ENCODE measurements at places on chromosomes 12 and 14.
A peak's percentile ranks its signal among the peaks of the same experiment; 100 is the strongest.

GRCh38 chr12:1592444-1593173 lies 1.8 kb downstream of the FBXL14 start:
- DNase-seq = no peak

DNA sequence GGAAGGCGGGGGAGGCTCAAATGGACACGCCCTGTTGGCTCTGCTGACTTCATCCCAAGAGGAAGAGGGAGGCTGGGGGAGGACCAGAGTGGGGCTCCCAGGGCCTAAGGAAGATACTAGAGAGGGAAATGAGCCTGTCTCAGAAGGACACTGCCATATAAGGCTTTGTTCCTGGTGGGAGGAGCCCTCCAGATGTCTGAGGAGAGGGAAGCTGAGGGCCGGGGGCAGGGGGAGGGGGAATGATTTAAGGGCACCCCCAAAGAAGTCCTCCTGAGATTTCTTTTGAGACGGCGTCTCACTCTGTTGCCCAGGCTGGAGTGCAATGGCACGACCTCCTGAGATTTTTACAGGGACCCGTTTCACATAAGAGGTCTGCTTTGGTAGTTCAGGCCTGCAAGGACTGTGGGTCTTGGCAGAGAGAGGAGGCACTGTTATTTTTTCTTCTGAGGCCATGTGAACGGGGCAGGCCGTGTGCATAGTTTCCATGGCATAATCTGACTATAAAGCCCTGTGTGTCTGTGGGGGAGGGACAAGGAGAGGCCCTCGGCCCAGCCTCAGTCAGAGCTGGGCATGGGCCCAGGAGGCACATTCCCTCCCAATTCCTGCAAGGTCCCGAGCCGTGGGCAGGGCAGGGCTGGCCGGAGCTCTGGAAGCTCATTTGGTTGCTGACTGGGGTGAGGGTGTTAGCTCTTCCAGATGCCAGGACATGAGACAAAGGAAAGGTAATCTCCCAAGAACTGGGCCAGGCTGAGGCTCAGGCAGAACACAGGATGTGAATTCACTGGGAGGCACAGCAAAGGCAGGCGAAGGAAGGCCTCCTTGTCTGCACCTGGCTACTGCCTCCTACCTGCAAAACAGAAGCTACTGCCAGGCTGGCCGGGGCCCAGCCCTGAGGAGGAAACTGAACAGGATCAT lies 22.2 kb upstream of the PLEKHG3 start:
- peak; percentile 96 for DNase-seq

DNA sequence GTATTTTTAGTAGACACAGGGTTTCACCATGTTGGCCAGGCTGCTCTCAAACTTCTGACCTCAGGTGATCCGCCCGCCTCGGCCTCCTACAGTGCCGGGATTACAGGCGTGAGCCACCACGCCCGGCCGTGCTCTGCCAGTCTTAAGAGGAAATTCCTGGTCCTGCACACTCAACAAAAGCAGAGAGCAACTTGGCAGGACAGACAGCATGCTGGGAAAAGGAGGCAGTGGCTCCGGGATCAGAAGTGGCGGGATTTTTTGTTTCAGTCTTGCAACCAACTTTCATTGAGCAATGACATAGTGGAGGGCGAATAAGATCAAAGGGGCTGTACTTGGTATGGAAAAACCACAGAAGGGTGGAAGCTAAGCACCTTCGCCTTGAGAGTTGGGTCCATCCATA lies 2.1 kb downstream of the CKAP4 start:
- DNase-seq = peak; percentile 81

- DNase-seq = no peak
Measured at GRCh38 chr12:116146386-116146785, 131.1 kb downstream of the MED13L start.

- DNase-seq = no peak
Measured at GRCh38 chr12:103387385-103387784, 108.4 kb downstream of the C12orf42 start.

Measured in coronary artery (tissue), 2 donors.